A549 treated with CpdA at 1 μM for 4 hours (cell line): ENCODE measurements at places on chromosomes 12 and 14. TPM values are rescaled to one million over a fixed set of nuclear protein-coding genes. Genes with fewer than 3 reads are reported as not detected.

BMAL2 gene
- 22.3 to 32.6 TPM (median 26.0 TPM) in 5 replicates for total RNA-seq

FITM1 gene
- total RNA-seq = 0.13 TPM in 1 of 5 replicates, not detected in the others

FBLN5 gene
- total RNA-seq = 1.5 to 2.0 TPM (median 1.7 TPM) in 5 replicates

TAS2R46 gene
- total RNA-seq = not detected in 5 replicates

RPL10L gene
- not detected in 5 replicates for total RNA-seq

KRT5 gene
- total RNA-seq = 0.08 to 0.25 TPM (median 0.09 TPM) in 3 of 5 replicates, not detected in the others

C14orf39 gene
- total RNA-seq = not detected in 5 replicates

KITLG gene
- total RNA-seq = 8.9 to 13.8 TPM (median 10.7 TPM) in 5 replicates

HECTD1 gene
- total RNA-seq = 60.9 to 78.8 TPM (median 62.6 TPM) in 5 replicates

CLEC2D gene
- total RNA-seq = 0.30 to 1.2 TPM (median 0.83 TPM) in 5 replicates

BDKRB1 gene
- 0.47 to 1.9 TPM (median 1.8 TPM) in 5 replicates for total RNA-seq

DDIT3 gene
- total RNA-seq = 35.7 to 48.5 TPM (median 39.1 TPM) in 5 replicates

HOXC9 gene
- total RNA-seq = 10.6 to 13.6 TPM (median 12.5 TPM) in 5 replicates

KRT83 gene
- total RNA-seq = 2.2 to 6.1 TPM (median 5.3 TPM) in 5 replicates

NPAS3 gene
- not detected in 5 replicates for total RNA-seq

PDE3A gene
- 2.2 to 4.2 TPM (median 4.1 TPM) in 5 replicates for total RNA-seq

MSRB3 gene
- total RNA-seq = 21.1 to 24.6 TPM (median 23.2 TPM) in 5 replicates

CISTR gene
- total RNA-seq = not detected in 5 replicates

TC2N gene
- total RNA-seq = 0.54 to 0.71 TPM (median 0.61 TPM) in 5 replicates

IGF1 gene
- not detected in 5 replicates for total RNA-seq

CCDC196 gene
- total RNA-seq = not detected in 5 replicates

TTC9 gene
- 1.8 to 2.1 TPM (median 2.0 TPM) in 5 replicates for total RNA-seq

KCNK13 gene
- 0.05 to 0.19 TPM (median 0.17 TPM) in 4 of 5 replicates, not detected in the other for total RNA-seq

CLEC1B gene
- total RNA-seq = not detected in 5 replicates

SYCP3 gene
- 0.10 to 0.35 TPM (median 0.18 TPM) in 3 of 5 replicates, not detected in the others for total RNA-seq

DPPA3 gene
- not detected in 5 replicates for total RNA-seq

JAG2 gene
- total RNA-seq = 16.8 to 25.0 TPM (median 21.5 TPM) in 5 replicates

EMP1 gene
- total RNA-seq = 66.7 to 87.9 TPM (median 82.5 TPM) in 5 replicates

LRTM2 gene
- not detected in 5 replicates for total RNA-seq

RASSF9 gene
- total RNA-seq = 0.34 to 0.45 TPM (median 0.43 TPM) in 5 replicates

KRT71 gene
- not detected in 5 replicates for total RNA-seq

DDN gene
- 0.64 to 0.74 TPM (median 0.66 TPM) in 5 replicates for total RNA-seq

TEX52 gene
- total RNA-seq = not detected in 5 replicates

TMEM121 gene
- total RNA-seq = 3.2 to 9.7 TPM (median 9.0 TPM) in 5 replicates

HOXC6 gene
- 3.8 to 4.9 TPM (median 4.6 TPM) in 5 replicates for total RNA-seq

GON7 gene
- total RNA-seq = 13.5 to 18.5 TPM (median 15.5 TPM) in 5 replicates

MANSC4 gene
- 0.07 to 0.13 TPM in 2 of 5 replicates, not detected in the others for total RNA-seq

VSX2 gene
- total RNA-seq = not detected in 5 replicates

BCL2L14 gene
- not detected in 5 replicates for total RNA-seq

MFAP5 gene
- 0.06 to 0.31 TPM (median 0.24 TPM) in 4 of 5 replicates, not detected in the other for total RNA-seq

ATN1 gene
- 48.9 to 77.1 TPM (median 73.0 TPM) in 5 replicates for total RNA-seq

TMEM179 gene
- total RNA-seq = 0.15 to 0.63 TPM (median 0.38 TPM) in 5 replicates

P2RX2 gene
- not detected in 5 replicates for total RNA-seq

DNAJC22 gene
- 19.2 to 24.7 TPM (median 20.0 TPM) in 5 replicates for total RNA-seq

PRIMA1 gene
- 0.21 to 0.40 TPM (median 0.31 TPM) in 5 replicates for total RNA-seq

REP15 gene
- 0.28 to 0.97 TPM (median 0.48 TPM) in 5 replicates for total RNA-seq

ALDH1L2 gene
- 2.8 to 3.6 TPM (median 3.3 TPM) in 5 replicates for total RNA-seq

SERPINA3 gene
- total RNA-seq = 5.4 to 7.6 TPM (median 5.7 TPM) in 5 replicates

THAP2 gene
- 3.6 to 5.8 TPM (median 4.4 TPM) in 5 replicates for total RNA-seq

CMA1 gene
- not detected in 5 replicates for total RNA-seq

PTGER2 gene
- 1.3 to 1.6 TPM (median 1.5 TPM) in 5 replicates for total RNA-seq

TOMM20L gene
- total RNA-seq = not detected in 5 replicates

RERG gene
- 0.14 to 0.47 TPM (median 0.21 TPM) in 5 replicates for total RNA-seq
